CD4-positive, alpha-beta T cell treated with Interleukin-10 for 1 hour (primary cell): ENCODE measurements at places on chromosomes 1 and 21.

- peak; percentile 98 for DNase-seq
These were observed at the start of the genes CLCN6 and MTHFR for GRCh38 chr1:11805422-11806306. Gene CLCN6, plus strand, starts transcription at chr1:11806191. Its CDS starts 72 bp downstream, at chr1:11806263. Gene MTHFR, minus strand, starts transcription at chr1:11805964. Its CDS starts 2,848 bp downstream, at chr1:11803116.

GRCh38 chr1:17857996-17858395 lies 102.9 kb downstream of the ACTL8 start:
- no peak for DNase-seq

GRCh38 chr1:214983126-214983869 lies 99.2 kb upstream of the KCNK2 start:
- DNase-seq = no peak

GRCh38 chr1:179953974-179954492 lies 577 bp upstream of the CEP350 start:
- DNase-seq = peak; percentile 62

DNA sequence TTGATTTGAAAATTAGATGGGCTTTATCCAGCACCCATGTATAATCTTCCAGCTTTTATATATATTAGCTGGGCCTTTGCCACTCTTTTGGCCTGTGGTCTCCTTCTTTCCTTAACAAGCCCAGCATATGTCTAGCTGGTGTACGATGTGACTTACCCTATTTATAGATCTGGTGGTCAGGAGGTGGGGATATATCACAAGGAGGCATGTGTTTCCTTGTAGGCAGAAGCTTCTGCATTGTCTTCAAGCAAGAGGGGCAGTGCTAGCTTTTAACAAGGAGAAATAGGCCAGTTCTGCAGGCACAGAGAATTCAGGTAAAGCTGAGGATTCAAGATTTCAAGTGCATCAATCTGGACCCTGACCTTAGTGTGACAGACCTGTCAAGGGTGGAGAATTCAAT lies 38.0 kb upstream of the DNASE2B start:
- DNase-seq = no peak

DNA sequence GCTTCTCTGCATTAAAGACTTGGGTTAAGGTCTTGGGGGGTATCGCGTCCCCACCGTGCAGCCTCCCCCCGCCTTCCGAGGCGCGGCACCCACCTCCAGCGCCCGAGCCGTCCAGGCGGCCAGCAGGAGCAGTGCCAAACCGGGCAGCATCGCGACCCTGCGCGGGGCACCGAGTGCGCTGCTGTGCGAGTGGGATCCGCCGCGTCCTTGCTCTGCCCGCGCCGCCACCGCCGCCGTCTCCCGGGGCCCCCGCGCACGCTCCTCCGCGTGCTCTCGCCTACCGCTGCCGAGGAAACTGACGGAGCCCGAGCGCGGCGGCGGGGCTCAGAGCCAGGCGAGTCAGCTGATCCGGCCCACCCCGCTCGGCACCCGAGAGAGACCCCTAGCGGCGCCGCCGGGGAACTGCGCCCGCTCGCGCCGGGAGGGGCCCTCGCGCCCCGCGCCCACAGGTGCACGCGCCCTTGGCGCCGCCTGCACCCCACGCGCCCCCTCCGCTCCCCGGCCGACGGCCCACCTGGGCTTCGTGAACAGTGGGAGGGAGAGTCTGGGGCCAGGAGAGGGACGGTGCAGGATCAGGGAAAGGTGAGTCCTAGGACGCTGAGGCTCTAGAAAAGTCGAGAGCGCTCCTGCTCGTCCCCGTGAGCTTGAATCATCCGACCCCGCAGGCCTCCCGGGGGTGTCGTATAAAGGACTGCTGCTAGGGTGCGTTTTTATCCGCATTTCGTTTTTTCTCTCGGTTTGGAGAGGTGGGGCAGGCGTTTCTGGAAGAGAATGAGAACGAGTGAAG lies at the start of gene APP:
Gene APP (minus strand): TSS at position 300 of the 787 bp plus-strand sequence. CDS start 150 bp downstream, at position 150.
- peak; percentile 87 for DNase-seq

GRCh38 chr1:171635661-171636060 lies 13.6 kb downstream of the MYOCOS start:
- no peak for DNase-seq

DNA sequence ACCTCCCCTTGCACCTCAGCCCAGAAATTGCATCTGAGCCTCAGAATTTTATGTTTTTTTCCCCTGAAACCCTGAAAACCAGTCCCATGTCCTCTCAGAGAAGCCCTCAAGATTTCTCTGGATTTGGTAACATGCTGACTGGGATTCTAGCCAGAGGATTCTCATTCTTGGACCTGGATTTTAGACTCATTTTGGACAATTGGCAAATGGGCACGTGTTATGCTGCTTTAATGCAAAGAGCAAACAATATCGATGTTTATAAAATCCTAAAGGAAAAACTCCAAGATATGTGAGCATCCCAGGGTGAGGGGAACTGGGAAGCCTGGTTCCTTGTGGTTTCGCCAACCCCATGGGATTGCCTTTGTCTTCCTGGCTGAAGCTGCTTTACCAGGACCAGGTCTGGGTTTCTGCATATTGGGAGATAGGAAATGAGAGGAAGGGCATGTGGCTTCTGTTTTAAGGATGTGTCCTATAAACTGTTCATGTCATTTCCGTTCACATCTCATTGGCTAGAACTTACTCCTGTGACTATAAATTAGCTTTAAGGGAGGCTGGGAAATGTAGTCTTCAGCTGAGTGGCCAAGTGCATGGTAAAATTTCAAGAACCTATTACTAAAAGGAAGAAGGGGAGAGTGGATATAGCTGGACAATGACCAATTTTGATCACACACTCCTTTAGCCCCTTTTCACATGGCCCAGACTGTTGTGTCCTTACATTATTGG lies 27.2 kb upstream of the BCL10 start:
- DNase-seq = no peak

GRCh38 chr1:97196825-97197516 lies 475.4 kb downstream of the PTBP2 start:
- DNase-seq = no peak

DNA sequence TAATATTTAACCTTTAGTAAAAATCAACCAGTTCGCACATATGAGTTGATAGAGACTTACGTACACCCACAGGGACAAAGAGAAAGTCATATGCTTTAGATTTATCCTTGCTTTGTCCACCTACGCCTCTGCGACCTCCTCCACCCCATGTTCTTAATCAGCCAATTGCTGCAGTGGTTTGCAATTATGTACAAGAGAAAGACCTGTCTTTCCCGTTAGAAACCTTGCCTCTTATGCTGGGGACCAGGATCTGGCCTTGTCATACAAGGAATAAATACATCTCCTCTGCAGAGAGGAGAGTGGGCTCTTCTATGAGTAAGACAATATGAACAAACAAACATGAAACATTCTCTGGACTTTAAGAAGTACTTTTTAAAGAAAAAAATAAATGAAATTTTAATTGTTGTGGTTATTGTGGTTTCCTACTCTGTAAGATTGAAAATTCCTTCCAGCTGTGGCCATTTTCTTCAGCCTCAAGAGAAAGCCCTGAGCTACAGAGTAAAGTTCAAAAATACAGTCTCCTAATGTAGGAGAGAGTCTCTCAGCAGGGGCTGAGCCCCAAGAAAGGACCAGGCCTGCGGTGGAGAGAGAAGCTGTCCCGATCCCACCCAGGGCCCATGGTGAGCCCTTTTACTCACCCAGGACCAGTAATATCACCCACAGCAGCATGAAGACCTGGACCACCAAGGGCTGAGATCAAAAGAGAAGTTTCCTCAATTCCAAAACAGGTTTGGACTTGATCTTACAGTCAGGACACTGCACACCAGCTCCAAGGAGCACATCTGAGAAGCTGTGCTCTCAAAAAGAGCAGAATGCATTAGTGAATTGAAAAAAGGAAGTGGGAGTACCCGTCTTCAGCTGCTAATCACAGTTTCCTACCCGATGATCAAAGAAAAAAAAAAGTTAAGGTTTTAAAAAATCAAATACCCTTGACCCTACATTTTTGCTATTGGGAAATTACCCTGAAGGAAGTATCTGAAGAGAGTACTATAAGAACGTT lies at the start of gene FCRL5:
Gene FCRL5 (minus strand): TSS at position 822 of the 1,000 bp plus-strand sequence. CDS start 153 bp downstream, at position 669.
- DNase-seq = no peak

- no peak for DNase-seq
These were observed 2.6 kb upstream of the NPL start for GRCh38 chr1:182786995-182787324.

GRCh38 chr1:42154685-42155084 lies 1.5 kb downstream of the GUCA2B start:
- no peak for DNase-seq

GRCh38 chr1:72284084-72284347 lies 1.7 kb upstream of the NEGR1 start:
- DNase-seq = no peak

DNA sequence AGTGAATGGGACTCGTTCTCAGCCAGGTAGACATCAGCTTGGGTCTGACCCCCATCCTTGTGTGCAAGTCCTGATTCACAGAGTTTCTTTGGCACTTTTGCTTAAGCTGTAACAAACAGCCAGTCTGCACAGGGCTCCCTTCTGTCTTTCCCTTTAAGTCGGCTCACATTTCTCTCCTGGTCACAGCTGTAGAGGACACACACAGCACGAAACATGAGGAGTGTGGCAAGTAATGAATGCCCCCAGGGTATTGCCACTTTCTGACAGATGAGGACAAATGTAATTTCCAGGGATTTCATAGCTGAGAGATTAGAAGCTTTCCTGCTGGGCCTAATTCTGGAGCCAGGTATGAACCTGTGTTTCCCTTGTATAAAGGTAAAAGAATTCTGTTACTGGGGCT lies 423.5 kb downstream of the KIF26B start:
- no peak for DNase-seq

- DNase-seq = no peak
These were observed 6.3 kb upstream of the CD247 start for GRCh38 chr1:167524651-167525050.

GRCh38 chr1:66055092-66055491 lies 262.4 kb downstream of the PDE4B start:
- no peak for DNase-seq

DNA sequence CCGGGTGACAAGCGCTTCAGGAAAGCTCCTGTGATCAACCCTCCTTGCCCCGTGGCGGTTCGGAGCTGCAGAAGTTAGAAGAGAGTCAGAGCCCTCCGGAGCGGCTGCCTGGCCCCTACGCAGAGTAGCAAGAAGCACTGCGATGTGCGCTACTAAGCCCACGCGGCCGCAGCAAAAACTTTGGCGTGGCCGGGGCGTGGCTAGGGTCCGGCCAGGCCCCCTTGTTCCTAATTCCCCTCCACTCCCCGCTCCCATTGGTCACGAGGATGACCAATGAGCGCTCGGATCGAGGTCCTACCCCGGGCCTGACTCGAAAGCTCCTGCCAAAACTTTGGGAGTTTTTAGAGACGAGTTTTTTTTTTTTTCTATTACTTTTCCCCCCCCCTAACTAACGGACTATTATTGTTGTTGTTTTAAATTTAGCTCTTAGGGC lies at the start of gene HLX:
Gene HLX (plus strand): TSS at position 368 of the 433 bp plus-strand sequence. CDS start 415 bp downstream, outside the sequence.
- DNase-seq = peak; percentile 25

GRCh38 chr1:221309723-221310122 lies 430.5 kb downstream of the HLX start:
- no peak for DNase-seq

- DNase-seq = no peak
These were observed 6.4 kb upstream of the E2F2 start for GRCh38 chr1:23537296-23537973.

GRCh38 chr1:228346731-228347130 lies 59.9 kb downstream of the TRIM11 start:
- DNase-seq = no peak

- no peak for DNase-seq
These were observed 19.6 kb upstream of the COQ8A start for GRCh38 chr1:226920446-226920894.

DNA sequence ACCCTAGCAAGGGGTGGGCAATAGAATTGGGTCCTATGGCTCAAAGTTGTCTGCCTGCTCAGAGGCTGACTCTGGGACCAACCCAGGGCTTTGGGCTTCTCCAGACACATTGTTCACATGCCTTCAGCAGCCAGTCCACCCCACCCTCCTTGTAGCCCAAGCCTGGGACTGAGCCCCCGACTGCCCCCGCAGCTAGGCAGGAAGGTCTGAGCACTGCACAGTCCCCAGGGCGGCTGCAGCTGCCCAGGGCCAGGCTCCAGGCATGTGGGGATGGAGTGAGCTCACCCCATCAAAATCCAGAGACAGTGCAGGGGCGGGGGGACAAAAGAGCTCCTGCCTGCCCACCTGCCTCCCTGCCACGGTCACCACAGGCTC lies 35.6 kb downstream of the HSPG2 start:
- no peak for DNase-seq

GRCh38 chr1:162541619-162542141 lies 19.8 kb upstream of the UAP1 start:
- no peak for DNase-seq

- no peak for DNase-seq
These were observed 21.3 kb downstream of the CHIT1 start for GRCh38 chr1:203208181-203208580.

DNA sequence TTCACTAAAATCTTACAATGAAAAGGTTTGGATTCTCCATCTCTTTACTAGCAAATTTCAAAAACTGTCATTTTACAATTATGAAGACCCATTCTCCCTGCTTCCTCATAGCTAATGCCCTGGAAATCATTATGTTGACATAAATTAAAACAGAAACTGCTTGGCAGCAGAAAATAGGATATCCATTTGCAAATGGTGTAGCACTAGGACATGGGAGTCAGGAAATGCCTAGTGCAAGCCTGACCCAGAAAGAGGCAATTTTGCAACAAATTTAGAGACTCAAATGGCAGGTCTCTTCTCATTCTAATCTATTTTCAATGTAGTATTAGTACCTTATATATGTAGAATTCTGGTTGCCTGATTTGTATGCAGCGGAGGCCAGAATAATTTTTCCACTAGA lies 2.2 kb downstream of the GBP5 start:
- DNase-seq = no peak

GRCh38 chr21:34544032-34544496 lies 32.1 kb upstream of the KCNE1 start:
- DNase-seq = peak; percentile 51

- no peak for DNase-seq
These were observed 93.9 kb downstream of the NR5A2 start for GRCh38 chr1:200121421-200121820.

DNA sequence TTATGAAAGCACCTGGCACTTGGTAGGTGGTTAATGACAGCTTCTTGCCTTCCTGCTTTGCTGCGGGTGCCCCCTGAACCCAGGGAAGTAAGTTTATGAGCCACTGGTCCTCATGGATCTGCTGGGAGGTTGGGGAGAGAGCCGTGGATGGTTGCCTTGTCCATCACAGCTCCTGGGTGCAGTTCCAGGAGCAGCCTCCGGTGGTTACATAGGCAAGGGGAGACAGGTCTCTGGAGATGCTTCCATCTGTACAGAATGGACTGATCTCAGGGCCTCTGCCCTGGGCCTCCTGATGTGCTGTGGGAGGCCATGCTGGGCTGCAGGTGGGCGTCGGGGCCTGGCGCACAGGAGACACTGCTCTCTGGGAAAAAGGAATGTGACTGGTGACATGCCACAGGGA lies 31.6 kb upstream of the ARHGEF10L start:
- DNase-seq = no peak

DNA sequence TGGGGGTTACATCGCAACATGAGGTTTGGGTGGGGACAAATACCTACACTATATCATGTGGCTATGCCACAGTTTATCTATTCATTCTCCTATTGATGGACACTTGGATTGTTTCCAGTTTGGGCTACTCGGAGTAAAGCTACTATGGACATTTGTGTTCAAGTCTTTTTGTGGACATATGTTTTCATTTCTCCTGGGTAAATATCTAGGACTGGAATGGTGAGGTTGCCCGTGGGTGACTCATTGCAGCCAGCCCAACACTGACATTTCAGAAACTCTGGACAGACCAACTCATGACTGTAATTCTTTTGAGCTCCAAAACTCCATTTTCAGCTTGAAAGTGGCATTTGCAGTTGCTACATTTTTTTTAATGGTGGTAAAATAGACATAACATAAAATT lies 82.7 kb downstream of the KAZN start:
- no peak for DNase-seq

GRCh38 chr1:206832352-206832880 lies 33.0 kb upstream of the IL20 start:
- DNase-seq = no peak
